ENCODE measurements at places on chromosomes 5 and 9.
A peak's percentile ranks its signal among the peaks of the same experiment; 100 is the strongest.

DNA sequence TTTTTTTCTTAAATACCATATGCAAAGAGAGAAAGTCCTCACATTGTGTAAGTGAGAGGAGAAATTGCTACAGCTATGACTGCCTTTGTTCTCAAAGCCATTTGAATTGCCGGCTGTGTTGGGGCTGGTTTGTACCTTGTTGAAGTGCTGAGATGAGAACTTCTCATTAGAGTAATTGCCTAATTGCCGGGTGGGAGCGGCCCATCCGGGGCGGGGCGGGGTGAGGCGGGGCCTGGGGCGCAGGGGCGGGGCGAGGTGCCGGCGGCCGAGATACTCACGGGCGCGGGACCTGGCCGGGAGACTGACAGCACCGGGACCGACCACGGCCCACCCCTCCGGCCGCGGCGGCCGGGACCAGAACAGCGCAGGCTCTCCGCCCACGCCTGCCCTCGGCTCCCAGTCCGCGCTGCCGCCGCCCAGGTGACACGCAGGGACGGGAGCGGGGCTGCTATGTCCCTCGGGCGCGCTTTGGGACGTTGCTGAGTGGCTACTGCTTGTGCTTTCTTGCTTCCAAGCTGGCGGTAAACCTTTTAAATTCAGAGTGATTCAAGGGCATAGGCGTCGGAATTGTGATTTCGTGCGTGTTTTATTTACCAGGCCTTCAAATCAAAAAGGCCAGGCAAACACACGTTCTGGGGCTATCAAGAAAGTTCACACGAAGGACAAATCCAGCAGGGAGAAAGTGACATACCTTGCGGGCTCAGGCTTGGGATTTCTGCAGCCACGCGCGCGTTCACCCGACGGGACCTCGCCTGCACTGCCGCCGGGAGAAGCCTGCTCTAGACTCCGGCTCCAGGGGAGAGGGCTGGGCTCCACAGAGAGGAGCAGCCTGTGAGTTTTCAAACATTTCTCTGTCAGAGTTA, 269.1 kb downstream of the FANCC start:
- peak; percentile 42 for DNase-seq

DNA sequence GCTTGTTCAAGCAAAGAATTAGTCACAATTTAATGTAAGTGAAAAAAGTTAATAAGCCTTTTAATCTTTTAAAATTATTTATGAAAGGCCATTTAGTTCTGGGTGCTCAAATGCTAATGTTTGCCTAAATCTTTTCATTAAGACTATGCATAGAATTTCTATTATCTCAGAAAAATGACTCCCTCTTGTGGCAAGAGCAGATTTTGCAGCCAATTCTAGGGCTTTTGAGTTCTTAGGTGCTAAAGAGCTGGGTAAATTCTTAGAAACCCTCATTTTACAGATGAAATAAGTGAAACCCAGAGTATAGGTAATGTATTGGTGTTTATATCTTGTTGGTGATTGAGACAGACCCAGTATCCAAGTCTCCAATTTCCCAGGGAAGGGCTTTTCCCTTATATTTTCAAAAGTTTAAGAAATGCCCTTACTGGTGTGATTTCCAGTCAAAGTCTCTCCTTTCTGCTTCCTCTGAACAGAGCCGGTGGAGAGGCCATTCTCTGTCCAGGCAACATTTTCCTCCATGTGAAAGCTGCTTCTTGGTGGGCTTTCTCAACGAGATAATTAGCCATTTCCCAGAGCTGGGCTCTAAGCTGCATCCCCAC, 24.1 kb upstream of the PCSK5 start:
- no peak for DNase-seq

- DNase-seq = peak; percentile 31
Measured at GRCh38 chr9:83154087-83154736, 91.3 kb upstream of the RASEF start.

- DNase-seq = no peak
Measured at GRCh38 chr9:20538956-20539355, 83.3 kb downstream of the MLLT3 start.

DNA sequence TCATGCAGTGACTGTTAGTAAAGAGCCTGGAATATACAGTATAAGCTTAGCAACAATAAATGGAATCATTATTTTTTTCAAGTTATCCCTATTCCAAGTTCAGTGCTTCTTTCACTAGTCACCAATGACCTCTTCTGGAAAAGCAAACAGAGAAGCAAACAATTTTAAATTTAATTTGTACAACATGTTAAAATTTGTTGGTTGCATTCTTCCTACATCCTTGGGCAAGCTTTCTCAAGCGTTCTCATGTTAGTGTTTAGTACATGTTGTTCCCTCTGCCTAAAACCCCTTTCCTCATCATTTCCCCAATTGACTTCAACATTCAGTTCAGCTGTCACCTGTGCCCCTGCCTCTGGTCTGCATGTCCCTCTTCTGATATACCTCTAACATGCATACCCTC, 123.4 kb downstream of the SEC61B start:
- no peak for DNase-seq

DNA sequence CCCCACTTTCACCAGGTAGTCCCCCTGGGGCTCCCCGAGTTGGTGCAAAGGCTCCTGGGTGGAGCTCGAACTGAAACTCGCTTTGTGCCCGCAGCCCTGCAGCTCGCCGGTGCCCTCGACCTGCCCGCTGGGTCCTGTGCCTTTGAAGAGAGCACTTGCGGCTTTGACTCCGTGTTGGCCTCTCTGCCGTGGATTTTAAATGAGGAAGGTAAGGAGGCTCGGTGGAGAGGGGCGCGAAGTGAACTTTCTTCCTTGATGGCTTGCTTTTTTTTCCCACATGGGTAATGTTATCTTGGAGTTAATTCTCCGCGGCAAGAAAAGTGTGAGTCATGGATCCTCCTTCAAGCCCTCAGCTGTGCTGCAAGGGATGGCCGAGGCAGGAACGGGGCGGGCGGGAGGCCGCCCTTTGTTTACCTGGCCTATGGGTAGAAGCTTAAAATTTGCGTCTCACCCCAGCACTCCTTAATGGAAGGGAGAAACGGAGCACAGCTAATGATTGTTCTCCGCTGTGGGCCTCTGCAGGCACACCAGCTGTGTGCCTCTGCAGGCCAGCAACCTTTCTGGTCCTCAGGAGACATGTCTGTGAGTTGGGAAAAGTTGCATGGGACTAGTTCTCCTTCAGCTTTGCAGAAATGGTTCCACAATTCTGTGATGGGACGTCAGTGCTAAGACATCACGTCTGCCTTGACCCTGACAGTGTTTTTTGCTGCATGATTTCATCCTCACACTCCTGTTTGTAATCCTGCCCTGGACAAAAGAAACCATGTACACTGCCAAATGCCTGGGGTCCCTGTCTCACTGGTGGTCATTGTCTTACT, 1.1 kb downstream of the MAMDC2 start:
- DNase-seq = peak; percentile 29

- DNase-seq = peak; percentile 18
Measured at GRCh38 chr5:140221697-140222223, 46.8 kb downstream of the CYSTM1 start.

DNA sequence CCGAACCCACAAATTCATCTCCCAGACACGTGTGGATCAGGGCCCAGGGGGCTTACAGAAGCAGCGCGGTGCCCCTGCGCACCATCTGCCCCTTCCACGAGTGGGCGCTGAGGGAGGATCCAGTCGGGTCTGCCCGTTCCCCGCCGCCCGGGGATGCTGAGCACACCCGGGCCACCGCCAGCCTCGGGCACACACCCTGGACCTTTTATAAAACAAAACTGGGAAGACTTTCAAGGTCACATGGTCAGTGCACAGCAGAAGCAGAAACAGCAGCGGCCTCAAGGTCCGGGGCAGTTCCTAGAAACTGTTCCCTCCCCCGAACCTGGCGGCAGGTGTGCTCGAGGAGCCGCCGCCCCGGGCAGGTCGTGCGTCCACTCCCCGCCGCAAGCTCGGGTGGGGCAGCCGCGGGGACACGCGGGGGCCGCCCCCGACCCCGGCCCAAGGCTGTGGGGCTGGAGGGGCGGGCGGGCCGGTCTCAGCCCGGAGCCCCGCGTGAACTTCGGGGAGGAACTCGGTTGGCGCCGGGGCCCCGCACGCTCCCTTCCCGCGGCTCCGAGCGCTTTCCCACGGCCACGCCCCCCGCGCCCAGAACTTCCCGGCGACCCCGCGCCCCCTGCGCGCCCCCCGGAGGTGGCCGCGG, 633 bp upstream of the PPP1R26 start:
- peak; percentile 47 for DNase-seq

DNA sequence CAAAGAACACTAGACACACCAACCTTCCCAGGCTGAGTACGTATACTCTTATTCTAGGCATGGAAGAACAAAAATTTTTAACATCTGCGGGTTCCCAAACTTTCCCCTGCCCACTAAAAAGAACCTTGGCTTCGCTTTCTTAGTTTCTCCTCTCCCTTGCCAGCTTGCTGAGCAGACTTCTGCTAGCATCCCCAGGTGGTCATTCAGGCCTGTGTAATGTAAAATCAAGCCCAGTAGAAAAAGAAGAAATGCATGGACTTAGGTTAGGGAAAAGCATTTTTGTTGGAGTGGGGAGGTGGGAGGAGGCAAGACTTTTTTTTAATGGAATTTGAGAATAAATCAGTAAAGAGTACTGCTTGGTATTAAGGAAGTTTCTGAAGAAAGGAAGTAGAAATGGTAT, 331.0 kb upstream of the TLE4 start:
- DNase-seq = no peak

DNA sequence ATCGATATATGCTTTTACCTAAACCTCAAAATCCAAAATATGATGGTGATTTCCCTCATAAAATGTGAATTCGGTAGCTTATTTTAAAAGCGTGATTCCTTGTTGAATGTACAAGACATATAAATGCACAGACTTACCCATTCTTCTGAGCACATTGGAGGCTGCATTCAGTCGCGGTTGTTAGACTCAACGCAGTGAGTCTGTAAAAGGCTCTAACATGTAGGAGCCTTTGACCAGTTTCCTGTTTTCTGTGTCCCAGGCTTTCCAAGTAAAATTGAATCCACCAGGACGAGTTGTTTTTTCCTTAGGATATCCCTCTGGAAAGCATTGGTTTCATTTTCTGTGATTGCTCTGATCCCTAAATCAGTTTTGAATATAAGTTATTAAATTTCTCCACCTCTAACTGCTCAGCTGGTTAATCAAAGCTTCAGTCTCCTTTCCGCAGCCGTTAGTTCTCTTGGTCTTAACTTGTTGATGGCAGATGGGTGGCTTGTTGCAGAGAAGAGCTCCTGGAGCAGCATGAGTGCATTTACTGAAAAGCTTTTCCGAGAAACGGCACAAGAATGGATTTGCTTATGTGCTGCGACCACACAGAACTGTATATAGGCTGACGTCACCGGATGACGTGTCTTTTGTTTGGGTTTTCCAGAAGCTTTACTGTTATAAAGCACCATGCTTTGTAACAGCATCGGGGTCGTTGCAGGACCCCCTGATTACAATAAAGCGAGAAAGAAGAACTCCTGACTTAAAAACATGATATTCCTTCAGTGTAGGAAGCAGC, at the start of gene LRRTM2:
LRRTM2 (minus strand) TSS at position 565 of the 781 bp plus-strand sequence; CDS start at position 141, 424 bp downstream.
- DNase-seq = no peak

- DNase-seq = no peak
Measured at GRCh38 chr5:67510204-67510603, 313.6 kb upstream of the CD180 start.

GRCh38 chr5:109935833-109936490, 246.2 kb downstream of the MAN2A1 start:
- DNase-seq = no peak

All from Caki2 (cell line).